ENCODE measurements at places on chromosomes 5 and 9.

GRCh38 chr5:775961-776861 lies 8.3 kb downstream of the ZDHHC11B start:
- no peak for DNase-seq

DNA sequence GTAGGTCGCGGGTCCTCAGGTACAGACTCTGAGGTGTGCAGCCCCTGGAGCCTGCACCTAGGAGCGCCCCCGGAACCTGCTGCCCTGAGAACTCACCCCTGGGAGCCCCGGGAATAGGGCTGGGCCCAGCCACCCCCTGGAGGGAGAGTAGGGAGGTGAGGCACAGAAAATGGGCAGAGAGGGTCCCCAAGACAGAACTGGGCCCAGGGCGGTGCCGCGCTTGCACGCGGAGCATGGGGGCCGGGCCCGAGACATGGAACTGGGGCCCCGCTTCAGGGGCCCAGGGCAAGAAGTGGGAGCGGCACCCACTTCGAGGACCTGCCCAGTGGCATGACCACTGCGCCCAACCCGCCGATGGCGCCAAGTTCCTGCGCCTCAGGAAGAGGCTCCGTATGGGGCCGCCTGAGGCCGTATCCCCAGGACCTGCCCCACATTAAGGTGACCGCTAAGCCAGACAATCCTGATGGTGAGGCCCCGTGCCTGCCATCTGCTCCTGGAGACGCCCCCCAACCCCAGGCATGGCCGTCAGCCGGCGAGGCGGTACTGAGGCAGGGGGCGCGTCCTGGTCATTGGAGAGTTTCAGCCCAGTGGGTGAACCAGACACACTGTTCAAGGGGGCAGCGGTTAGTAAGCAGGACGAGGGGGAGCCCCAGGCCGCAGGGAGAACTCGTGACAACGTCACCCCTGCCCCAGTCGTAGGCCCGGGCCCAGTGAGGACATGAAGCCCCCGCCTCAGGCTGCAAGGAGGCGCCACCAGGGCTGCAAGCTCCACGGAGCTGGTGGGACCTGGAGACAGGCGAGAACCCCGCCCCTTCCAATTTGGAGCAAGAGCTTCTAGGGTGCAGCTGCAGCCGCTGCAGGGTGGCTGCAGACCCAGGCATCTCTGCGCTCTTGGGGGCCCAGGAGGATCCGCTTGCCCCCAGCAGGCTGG lies 89.5 kb upstream of the PUM3 start:
- no peak for DNase-seq

DNA sequence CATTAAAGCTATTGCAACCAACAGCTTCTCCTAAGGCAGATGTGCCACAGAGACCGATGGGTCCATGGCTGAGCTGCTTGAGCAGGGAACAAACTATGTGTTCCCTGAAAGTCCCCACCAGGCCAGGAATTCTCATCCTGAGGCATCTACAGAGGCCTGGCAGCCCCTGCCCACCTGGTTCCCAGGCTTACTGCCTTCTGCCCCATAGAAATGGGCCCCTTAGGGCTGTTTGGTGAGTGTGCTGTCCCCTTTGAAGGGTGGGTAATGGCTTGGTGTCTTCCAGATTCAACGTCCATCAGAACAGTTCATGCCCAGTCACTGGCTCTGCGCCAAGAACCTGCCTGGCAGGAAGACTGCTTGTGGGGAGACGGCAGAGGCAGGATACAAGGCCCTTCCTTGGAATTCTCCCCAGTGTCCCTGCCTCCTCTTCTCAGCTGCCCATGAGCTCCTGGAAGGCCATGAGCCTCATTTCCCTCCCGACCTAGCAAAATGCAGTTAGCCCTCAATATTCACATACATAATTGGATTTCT lies 3.8 kb upstream of the COL27A1 start:
- DNase-seq: no peak

DNA sequence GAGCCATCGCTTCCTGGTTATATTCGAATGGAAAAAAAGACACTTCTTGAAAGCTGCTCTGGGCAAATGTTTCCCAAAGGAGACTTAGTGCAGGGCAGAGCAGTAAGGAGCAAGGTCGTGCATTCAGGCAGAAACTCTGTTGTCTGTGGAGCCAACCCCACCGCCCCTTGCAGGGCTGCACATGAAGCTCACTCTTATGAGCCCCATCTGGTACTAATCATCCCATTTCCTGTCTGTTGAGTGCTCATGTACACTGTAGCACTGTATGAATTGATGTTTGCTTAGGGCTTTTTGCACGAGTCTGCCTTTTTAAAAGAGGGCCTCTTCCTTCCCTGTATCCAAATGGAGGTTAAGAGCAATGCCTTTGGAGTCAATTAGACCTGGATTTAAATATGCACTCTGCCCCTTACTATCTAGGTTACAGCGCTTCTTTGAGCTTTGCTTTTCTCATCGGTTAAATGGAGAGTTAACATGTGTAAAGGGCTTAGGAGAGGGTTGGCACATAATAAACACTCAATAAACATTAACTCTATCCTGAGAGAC lies 25.4 kb downstream of the HMHB1 start:
- DNase-seq: no peak

GRCh38 chr5:153926201-153926600 lies 112.5 kb downstream of the FAM114A2 start:
- no peak for DNase-seq

DNA sequence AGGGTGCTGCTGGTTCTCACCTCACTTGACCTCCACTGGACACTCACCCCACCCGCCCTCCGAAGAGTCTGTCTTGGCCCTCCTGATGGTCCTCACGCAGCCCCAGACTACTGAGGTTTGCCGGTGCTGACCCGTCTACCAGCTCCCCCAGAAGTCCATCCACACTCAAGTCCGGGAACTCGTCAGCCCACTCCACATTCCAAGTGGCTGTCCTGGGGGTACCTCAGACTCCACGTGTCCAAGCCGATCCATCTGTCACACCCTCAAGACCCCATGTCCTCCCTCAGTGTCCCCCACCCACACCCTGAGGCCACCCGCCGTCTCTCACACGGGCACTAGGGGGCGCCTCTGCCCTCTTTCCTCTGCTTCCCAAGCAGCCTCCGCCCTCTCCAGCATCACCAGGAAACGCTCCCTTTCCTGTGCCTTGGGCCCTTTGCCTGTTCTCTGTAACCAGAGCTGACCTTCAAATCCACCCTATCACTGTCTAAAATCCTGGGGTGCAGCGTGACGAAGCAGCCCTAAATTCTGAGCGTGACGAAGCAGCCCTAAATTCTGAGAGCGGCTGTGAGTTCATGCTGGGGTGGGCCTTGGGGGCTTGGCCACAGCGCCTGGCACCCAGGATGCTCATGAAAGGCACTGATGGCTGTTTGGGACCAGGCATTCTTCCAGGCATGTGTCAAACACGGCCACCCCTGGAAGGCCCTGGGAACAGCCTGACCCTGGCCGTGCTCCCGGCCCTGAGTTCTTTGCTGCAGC lies 95.7 kb downstream of the KCNT1 start:
- no peak for DNase-seq

- DNase-seq: no peak
These were observed 8.0 kb downstream of the MAP1B start for GRCh38 chr5:72115296-72115695.

DNA sequence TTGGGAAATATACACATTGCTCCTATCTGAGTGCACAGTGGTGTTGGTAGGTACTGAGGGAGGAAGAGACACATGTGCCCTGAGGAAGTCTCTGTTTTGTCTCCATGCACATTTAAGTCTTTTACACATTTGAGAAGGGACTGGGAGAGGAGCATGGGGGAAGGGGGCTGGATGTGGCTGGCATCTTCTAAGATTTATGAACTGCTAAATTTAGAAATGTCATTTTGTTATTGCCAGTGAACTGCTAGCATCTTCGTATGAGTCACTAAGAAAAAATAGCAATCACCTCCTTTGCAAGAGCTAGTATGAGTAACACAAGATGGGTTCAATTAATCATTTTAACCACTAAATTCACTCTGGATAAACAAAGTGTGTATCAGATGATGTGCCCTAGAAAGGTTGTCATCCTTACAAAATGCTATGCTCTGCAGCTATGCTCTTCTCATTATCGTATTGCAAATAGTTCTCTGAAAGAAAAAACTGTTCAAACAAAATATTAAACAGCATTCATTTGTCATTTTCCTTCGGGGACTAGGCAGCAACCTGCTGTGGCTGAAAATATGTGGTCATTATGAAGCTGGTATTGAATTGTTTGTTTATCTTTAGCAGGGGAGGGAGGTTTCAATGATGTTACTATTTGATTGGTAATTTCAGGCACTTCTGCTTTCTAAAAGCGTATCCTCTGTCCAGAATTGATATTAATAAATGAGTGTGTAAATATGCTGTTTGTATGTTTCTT lies 236.5 kb downstream of the DMRTA1 start:
- no peak for DNase-seq

- no peak for DNase-seq
These were observed 34.9 kb downstream of the SH3GL2 start for GRCh38 chr9:17613758-17614157.

GRCh38 chr9:135550344-135550918 lies 4.5 kb downstream of the OBP2A start:
- DNase-seq: no peak

DNA sequence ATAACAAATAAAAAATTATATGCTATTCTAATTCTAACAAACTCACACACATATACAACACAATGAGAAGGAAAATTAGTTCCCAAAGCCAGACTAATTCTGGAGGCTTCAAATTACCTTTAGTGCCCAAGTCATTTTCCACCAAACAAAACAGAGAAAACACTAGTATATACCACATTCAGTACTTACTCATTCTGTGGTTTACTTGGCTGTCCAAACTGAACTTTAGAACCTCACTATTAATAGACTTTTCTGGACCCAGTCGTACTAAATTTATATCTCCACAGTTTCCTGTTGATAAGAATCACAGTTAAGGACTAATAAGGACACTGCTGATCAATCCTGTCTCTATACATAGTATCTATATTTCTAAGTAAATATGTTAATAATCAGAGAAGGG lies 66.4 kb downstream of the SETX start:
- DNase-seq: no peak

DNA sequence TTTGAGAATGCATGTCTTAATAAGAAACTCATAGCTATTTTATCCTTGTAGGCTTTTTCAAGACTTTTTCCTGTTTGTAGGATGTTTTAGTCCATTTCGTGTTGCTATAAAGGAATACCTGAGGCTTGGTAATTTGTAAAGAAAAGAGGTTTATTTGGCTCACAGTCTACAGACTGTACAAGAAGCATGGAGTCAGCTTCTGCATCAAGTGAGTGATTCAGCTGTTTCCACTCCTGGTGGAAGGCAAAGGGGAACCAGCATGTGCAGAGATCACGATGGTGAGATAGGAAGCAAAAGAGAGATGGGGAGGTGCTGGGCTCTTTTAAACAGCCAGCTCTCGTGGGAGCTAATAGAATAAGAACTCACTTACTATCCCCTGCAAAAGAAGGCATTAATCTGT lies 177.3 kb downstream of the ALDH1A1 start:
- no peak for DNase-seq

GRCh38 chr9:86281593-86282076 lies 703 bp downstream of the ISCA1 start:
- DNase-seq: no peak

DNA sequence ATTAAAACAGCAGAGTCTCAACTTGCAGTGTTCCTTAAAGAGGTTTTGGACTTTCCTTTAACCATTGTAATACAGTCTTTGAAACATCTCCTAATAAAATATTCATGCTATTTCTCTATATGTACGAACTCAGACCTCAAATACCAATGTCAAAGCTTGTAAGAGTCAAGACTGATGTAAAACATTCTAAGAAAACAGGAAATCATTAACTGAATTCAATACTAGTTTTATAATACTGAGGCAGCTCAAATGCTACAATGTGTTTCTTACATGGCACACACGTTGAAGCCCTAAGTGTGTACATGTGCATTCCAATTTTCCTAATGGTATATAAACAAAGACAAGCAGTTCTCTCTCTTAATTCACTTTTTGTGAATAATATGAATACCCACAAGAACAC lies 11.6 kb downstream of the PSIP1 start:
- no peak for DNase-seq

- DNase-seq: no peak
These were observed 16.0 kb downstream of the CXXC5 start for GRCh38 chr5:139664086-139664693.

GRCh38 chr5:158387499-158387898 lies 528.6 kb upstream of the CLINT1 start:
- no peak for DNase-seq

DNA sequence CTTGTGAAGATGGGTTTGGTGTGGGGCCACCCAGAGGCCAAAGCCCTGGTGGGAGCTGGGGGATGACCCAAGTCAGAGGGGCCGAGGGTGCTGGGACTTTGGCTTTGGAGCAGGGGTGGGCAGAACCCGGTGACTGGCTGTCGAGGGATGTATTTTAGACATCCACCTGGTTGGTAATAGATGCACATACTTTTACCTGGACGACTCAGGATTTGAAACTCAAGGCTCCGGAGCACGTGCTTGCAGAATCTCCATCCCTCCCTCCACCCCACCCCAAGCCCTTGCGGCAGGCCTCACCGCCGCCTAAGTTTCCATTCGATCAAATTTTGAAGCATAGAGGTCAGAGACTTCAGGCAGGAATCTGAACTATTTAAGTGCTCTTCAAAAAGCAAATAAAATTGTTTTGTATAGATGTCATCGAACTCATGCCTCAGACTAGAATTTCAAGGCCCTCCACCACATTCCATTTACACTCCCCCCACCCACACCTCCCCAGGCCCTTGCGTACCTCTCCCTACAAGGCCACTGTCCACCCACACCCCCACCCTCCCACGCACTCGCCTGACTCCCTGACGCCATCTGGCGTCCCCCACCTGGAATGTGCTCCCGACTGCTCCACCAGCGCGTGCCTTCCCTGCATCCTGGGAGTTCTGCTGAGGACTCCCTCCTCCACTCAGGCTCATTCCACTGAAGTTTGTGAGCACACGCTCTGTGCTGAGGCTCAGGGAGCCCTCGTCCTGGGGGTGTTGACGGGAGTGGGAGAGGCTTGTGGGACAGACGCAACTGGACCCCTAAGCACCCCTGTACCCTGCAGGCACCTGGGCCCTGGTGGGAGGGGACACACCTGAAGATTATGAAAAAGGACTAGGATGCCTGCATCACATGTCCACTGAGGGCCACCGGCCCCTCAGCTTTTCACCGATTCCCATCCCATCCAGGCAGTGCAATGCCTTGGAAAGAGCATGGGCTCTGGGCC lies 56.4 kb upstream of the RPL26L1 start:
- no peak for DNase-seq

DNA sequence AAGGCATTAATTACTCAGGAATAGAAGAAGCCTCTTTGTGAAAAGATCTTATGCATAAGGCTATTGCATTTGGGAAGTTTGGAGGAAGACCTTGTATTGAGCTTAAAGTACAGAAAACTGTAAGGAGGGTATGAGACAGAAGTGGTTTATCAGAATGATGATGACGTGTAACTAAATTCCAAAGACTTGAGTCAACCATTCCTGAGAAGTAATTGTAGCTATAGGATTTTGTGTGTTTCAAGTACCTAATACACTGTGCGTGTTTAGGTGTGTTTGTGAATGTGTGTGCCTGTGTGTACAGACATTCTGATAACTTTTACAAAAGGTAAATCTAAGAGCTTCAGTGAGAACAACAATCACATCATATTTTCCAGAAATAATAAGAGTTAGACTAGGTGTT lies 46.5 kb upstream of the IRX2 start:
- DNase-seq: no peak

All from stimulated activated CD8-positive, alpha-beta memory T cell treated with anti-CD3 and anti-CD28 coated beads, Interleukin-15, amount 100 ng/mL, for 24 hours (primary cell).